ENCODE measurements at places on chromosomes 11 and 22. TPM values are rescaled to one million over a fixed set of nuclear protein-coding genes. Genes with fewer than 3 reads are reported as not detected.

DNA sequence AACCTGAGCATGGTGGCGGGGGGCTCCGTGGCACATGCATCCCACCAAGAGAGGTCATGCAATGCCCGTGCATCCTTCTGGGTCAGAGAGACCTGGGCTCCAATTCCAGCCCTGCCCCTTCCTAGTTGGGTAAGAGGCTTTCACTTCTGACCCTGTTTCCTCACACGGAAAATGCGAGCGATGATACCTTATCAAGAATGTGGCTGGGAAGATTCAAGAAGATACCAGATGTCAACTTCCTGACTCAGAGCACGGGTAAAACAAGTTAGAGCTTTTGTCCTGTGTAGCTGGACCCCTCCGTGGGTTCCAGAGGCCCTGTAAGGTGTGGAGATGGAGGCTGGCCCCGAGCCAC, 8.7 kb upstream of the DGKZ start:
- H3K27ac ChIP-seq, result peak overlapping the region; percentile 90
- no peak for DNase-seq
- H3K4me1 ChIP-seq, result peaks cover 12% of the 10 kb centered on the region
- peaks cover 8% of the 10 kb centered on the region for H3K27me3 ChIP-seq
- no peaks in the 10 kb centered on the region for H3K36me3 ChIP-seq
- peak overlapping the region; percentile 9 for H3K4me3 ChIP-seq

- DNase-seq, result no peak
- no peaks in the 10 kb centered on the region for H3K36me3 ChIP-seq
- no peaks in the 10 kb centered on the region for H3K27me3 ChIP-seq
Measured at GRCh38 chr22:19666673-19667593, 47.4 kb upstream of the SEPTIN5 start.

Gene FOXR1
- not detected for total RNA-seq

DNA sequence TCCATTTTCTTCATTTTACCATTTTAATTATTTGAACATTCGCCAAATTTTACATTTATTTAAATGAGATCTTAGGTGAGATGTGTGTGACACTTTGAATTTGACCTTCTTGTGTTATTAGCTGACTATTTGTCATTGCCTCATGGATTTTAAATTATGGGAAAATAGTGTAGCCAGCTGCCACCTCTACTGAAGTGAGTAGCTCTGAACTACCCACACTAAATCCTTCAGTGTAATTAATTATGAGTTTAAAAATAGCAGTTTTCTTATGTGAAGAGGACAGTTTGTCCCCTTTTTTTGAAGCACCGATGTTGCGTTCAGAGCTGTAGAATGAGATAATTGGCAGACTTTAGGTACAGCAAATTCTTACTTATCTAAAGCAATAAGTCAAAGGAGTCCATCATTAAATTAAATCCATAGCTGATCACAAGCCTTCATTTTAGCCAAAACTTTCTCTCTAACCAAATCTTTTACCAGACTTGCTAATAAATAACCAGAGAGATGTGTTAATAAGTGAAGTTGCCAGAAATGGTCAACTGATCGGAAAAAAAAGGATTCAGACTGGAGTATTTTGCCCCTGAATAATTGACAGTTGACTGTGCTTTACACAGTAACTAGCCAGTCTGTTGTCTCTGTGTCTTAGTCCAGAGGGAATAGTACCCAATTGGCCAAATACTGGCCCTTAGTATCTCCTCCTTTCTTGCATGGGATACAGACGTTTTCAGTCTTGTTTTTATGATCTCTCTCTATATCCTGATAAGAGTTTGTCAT, 75.0 kb downstream of the ZC3H12C start:
- no peak for DNase-seq
- H3K27me3 ChIP-seq, result no peaks in the 10 kb centered on the region
- no peak overlapping the region for H3K27ac ChIP-seq
- H3K4me1 ChIP-seq, result no peaks in the 10 kb centered on the region
- H3K4me3 ChIP-seq, result no peak overlapping the region
- H3K36me3 ChIP-seq, result peaks cover 26% of the 10 kb centered on the region

GRCh38 chr22:38327805-38328204, 10.6 kb upstream of the CSNK1E start:
- no peaks in the 10 kb centered on the region for H3K27me3 ChIP-seq
- H3K4me1 ChIP-seq, result no peaks in the 10 kb centered on the region

Gene SHISA8
- not detected for total RNA-seq

GRCh38 chr22:22431271-22432220, 77.0 kb downstream of the ZNF280B start:
- no peaks in the 10 kb centered on the region for H3K36me3 ChIP-seq
- H3K27ac ChIP-seq, result no peak overlapping the region
- peak; percentile 47 for DNase-seq
- H3K4me1 ChIP-seq, result no peaks in the 10 kb centered on the region
- no peak overlapping the region for H3K4me3 ChIP-seq

Gene CNGA4
- total RNA-seq, result 2.1 TPM

DNA sequence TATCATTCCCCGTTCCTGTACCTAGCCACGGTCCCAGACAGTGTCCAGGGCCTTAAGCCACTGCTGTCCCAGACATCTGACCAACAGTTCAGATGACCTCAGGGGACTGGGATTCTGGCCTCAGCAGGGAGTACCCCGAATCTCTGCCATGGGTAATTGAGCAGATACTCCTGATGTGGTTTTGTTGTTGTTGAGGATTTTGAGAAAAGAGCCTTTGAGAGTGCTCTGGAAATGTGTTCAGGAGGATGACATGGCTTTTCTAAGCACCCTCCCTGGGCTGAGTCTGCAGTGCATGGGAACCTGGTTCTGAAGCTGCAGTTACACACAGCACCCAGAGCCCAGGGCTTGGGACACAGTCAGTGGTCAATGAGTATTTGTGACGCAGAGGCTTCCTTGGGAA, 30.4 kb downstream of the ADAMTS15 start:
- H3K4me1 ChIP-seq, result peaks cover 6% of the 10 kb centered on the region
- H3K4me3 ChIP-seq, result no peak overlapping the region
- H3K27me3 ChIP-seq, result peaks cover 7% of the 10 kb centered on the region

DNA sequence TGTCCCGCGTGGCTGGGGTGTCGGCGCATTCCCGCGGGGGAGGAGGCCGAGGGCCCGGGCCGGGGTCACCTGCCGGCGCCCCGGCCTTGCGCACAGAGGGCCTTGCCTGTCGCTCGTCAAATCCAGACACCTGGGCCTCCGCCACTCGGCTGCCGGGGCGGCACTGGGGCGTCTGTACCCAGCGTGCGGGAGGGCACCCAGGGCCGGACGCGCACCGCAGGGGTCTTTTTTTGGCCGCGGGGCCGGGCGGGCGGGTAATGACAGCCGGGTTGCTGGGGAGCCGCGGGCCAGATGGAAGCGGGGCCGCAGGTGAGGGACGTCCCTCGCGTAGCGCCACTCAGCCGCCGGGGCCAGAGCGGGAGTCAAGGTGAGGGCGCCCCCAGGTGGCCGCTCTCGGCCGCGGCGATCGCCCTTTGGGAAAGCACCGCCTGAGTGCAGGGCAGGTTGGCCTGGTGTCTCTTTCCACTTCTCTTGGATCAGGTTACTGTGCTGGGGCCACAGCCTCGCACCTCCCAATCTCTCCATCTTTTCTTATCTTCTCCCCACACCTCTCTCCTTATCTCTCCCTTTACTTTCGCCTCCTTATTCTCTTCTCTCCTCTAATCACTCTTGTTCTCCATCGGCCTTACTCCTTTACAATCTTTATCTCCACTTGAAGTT, 3.5 kb downstream of the PHLDB1 start:
- H3K27me3 ChIP-seq, result peaks cover 4% of the 10 kb centered on the region
- peaks cover 53% of the 10 kb centered on the region for H3K4me1 ChIP-seq
- no peak for DNase-seq
- peak overlapping the region; percentile 60 for H3K4me3 ChIP-seq

Gene LRRC56
- total RNA-seq, result 3.1 TPM

DNA sequence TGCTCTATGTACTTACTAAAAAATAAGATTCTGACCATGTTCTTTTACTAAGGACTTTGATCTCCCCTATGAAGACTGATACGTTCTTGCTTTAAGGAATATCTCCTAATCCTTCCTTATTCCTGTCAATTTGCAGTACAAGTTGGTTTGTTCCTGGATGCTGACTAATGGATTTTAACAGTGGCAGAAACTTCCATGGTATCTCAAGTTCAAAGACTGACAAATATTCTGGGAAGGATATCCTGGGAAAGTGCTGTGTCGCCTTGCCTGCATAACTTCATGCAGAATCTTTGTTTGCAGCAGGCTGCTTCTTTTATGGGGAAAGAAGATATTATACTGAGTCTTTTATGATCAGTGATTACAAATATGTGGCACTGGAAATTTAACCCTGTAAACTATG, 8.4 kb upstream of the OR52J3 start:
- no peaks in the 10 kb centered on the region for H3K4me1 ChIP-seq
- H3K36me3 ChIP-seq, result no peaks in the 10 kb centered on the region
- no peak overlapping the region for H3K4me3 ChIP-seq
- H3K27me3 ChIP-seq, result no peaks in the 10 kb centered on the region
- H3K27ac ChIP-seq, result no peak overlapping the region

DNA sequence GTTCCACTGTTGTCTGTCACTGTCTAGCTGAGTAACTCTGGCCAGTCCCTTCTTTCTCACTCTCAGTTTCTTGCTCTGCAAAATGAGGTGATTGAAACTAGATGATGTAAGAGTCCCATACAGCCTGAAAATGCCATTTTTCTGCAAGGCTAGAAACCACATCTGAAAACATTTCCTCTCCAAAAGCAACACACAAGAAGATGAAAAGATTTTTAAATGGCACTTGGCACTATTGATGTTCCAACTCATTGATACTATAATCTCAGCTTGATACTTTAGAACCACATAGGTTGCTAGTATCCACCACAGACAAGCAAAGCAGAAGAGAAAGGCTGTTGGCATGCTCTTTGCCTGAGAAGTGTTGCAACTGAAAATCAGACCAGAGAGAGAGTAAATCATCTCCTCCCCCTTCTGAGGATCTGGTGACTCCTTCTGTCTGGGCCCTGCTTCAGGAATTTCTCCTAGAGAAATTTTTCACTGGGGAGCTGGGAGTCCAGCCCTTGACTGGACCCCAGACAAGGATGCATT, 1217.9 kb downstream of the LRRC4C start:
- no peaks in the 10 kb centered on the region for H3K36me3 ChIP-seq
- H3K4me3 ChIP-seq, result no peak overlapping the region
- peak; percentile 33 for DNase-seq
- no peaks in the 10 kb centered on the region for H3K4me1 ChIP-seq

- H3K4me3 ChIP-seq, result no peak overlapping the region
- peaks cover 3% of the 10 kb centered on the region for H3K4me1 ChIP-seq
- H3K27ac ChIP-seq, result no peak overlapping the region
- no peak for DNase-seq
- H3K27me3 ChIP-seq, result no peaks in the 10 kb centered on the region
Measured at GRCh38 chr11:113168354-113169342, 145.7 kb upstream of the TTC12 start.
